Epithelial cell of proximal tubule (primary cell): ENCODE measurements at places on chromosomes 1 and 21.
A peak's percentile ranks its signal among the peaks of the same experiment; 100 is the strongest.

DNA sequence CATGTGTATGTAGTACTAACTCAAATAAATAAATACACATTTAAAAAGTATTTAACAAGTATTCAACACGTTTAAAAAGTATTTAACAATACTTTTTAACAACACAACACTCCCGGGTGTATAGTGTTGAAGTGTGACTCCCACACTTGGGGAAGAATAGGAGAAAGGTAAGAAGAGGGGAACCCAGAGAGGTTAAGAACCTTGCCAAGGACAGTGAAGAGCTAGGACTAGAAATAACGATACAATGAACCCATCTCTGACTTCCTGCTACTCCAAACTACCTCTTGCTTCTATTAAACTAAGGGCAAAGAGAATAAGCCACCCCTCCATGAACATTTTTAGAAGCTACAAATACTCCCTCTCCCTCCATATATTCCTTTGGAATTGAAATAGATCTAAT, 1.7 kb upstream of the GFI1 start:
- no peak for DNase-seq

DNA sequence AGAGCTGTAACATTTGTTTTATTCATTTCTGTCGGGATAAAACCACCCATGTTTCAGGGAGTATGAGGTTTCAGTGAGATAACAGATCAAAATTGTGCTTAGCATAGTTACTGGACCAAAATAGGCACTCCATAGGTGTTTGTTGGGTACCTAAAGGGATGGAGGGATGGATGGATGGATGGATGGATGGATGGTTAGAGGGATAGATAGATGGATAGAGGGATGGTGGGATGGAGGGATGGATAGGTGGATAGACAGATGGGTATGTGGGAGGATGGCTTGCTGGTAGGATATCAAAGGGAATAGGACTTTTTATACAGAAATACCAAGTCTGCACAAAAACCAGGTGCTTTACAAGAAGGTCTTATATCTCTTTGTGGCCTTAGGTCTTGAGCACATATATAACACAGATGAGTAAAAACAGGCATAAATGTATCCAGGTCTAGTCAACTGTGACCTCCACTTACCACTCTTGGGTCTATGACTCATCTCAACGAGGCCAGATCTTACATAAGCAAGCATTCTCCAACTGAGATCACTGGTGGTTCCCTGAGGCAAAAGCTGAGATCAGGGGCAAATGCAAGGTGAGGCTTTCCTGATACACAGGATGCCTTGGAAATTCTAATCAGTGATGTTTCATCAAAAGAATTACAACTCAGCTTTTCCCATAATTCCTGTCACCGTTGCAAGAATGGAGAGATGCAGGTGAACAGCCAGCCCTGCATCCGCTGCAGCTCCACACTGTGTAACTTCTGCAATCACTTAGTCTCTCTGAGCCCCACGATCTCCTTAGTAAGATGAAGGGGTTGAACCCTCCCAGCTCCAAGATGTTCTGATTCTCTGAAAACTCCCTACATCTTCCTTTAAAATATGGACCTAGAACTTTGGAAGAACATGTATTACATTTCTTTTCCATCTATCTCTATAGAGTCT, 32.0 kb downstream of the PTAFR start:
- DNase-seq, result peak; percentile 77

GRCh38 chr1:84701376-84701775, 11.1 kb upstream of the SSX2IP start:
- DNase-seq, result no peak

DNA sequence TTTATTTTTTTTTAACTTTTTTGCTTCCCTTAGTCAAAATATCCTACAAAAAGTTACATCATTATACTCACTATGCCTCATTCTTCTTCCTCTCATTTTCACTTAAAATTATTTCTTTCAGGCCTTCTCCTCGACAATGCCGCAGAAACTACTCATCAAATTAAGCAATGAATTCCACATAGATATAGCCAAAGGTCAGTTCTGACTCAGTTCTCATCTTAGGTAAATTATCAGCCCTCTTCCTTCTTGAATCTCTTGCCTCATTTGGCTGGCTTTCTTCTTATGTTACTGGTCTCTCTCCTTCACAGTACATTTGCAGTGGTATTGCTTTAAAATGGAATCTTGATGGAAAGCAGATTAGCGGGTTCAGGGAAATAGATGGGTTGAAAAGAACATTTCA, 260.7 kb upstream of the BRINP3 start:
- DNase-seq, result no peak

GRCh38 chr1:207017615-207018559, 14.7 kb downstream of the C1orf116 start:
- DNase-seq, result no peak

GRCh38 chr1:91450260-91450659, 45.6 kb upstream of the HFM1 start:
- no peak for DNase-seq

GRCh38 chr21:43864962-43865539, at the start of gene AGPAT3:
Gene AGPAT3 (plus strand): TSS chr21:43865223. CDS start chr21:43959682, 94,459 bp downstream.
- no peak for DNase-seq

- peak; percentile 84 for DNase-seq
These were observed 625.8 kb upstream of the ADGRL2 start for GRCh38 chr1:81174811-81175476.

DNA sequence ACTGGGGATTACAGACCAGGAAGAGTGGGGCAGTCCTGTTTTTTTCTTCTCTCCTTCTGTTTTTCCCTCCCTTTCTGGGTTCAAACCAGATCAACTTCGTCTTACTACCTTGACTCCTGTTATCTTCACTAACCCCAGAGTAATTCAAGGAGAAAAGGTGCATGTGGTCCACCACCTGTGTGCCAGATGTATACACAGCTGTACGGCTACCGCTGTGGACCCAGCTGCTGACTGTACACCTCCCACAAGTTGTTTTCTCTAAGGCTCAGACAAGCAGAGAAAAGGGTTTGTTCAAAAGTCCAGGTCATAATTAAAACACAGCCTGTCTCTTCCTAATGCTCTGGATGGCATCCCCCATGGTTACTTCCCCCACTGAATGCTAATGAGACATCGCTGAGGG, 102.1 kb downstream of the LMX1A start:
- DNase-seq, result no peak

- no peak for DNase-seq
These were observed 72.4 kb upstream of the GNG4 start for GRCh38 chr1:235721982-235722381.

GRCh38 chr1:29896300-29896699, 660.0 kb downstream of the PTPRU start:
- DNase-seq, result no peak

- DNase-seq, result no peak
These were observed 49.8 kb downstream of the CDK18 start for GRCh38 chr1:205554026-205554811.

DNA sequence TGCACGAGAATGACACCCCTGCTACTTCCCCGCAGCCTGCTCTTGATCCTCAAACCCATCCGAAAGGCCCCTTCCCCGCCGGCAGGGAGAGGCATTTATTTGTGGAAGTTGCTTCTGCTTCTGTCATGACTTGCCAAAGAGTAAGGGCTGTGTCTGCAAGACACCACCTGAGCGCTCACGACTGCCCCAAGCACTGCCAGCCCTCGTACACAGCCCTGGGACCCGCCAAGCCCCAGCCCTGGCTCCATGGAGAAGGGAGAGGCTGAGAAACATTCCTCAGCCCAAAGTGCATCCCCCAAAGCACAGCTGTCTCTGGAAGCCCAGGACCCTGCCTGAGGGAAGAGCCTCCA, 6.3 kb upstream of the TPRG1L start:
- no peak for DNase-seq

DNA sequence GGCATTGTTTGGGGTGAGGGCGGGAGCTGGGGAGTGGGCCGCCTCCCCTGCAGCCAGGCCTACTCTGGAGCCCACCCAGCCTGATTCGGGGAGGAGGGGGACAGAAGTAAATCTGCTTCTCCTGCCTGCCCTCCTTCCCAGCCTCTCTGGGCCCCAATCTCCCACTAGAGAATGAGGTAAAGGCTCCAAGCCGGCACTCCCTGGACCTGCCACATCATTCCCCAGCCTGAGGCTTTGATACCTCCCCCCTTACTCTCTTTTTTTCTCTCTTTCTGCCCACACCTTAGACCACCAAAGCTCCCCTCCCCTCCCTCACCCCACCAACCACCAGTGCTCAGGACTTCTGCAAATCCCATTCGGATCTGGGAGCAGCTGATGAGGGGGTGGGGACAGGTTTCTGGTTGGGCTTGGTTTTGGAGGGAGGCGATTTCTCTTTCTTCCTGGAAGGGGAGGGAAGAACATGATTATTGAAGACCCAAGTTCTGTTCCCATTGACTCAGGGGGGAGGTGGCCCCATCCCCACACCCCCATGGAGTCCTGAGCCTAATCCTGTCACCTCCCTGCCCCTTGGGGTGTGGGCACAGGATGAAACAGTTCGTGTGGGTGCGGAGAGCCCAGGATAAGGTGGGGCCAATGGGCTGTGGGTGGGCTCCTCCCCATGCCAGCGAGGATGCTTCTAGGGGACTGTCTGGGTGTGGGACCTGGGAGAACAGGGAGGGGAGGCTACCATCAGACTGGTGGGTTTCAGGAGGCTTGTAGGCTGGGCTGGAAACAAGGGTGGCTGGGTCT, 1.3 kb downstream of the MAP7D1 start:
- DNase-seq, result no peak

GRCh38 chr1:241592273-241592958, 47.8 kb downstream of the CHML start:
- DNase-seq, result no peak

GRCh38 chr1:32989160-32990050, 24.8 kb upstream of the RNF19B start:
- DNase-seq, result no peak

- no peak for DNase-seq
These were observed 57.3 kb downstream of the NFASC start for GRCh38 chr1:204927673-204928641.

DNA sequence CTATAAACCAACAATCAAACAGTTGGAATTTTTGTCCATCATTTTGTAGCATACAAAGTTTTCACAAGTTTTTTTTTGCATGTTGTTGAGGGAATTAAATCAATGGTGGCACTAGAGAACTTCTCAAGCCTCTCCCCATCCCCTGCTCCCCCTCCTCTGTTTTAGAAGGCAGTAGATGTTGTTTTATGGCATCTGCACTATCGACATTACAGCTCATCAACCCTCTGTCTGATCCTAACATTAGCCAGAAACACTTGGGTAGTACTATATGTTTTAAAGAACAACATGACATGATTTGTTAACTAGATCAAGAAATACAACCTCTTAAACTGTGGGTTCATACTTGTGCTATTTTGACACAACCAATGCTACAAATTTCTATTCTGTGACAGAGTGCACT, 306.5 kb upstream of the NR5A2 start:
- no peak for DNase-seq

DNA sequence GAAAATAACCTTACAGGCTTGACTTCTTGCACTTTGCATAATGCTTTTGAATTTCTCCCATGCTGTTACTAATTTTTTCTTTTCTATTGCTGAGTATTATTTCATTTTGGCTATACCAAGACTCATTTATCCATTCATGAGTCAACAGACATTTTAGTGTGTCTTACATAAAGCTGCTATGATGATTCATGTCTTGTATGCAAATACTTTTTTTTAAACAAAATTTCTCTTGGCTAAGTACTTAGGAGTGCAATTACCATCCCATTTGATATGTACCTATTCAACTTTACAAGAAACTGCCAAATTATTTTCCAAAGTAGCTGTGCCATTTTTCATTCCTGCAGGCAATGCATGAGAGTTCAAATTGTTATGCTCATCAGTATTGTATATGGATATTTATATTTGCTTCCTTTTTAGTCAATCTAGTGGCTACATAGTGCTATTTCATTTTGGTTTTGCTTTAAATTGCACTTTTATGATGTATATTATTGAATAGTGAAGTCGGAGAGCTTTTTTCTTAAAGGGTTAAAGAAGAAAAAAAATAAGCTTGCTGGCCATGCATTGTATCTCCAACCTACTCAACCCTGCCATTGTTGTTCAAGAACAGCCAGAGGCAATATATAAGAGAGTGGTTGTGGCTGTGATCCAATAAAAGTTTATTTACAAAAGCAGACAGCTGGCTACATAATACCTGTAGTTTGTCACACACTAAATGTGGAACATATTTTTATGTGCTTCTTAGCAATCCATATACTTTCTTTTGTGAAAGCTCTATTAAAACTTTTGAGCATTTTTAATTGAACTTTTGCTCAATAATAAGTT, 862.8 kb downstream of the KCNT2 start:
- no peak for DNase-seq
